Hematopoietic multipotent progenitor cell treated with erythropoietin and hydrocortisone succinate and interleukin-3 and kit ligand, for 17 days (in vitro differentiated cells): ENCODE measurements at places on chromosomes 3 and 15.

DNA sequence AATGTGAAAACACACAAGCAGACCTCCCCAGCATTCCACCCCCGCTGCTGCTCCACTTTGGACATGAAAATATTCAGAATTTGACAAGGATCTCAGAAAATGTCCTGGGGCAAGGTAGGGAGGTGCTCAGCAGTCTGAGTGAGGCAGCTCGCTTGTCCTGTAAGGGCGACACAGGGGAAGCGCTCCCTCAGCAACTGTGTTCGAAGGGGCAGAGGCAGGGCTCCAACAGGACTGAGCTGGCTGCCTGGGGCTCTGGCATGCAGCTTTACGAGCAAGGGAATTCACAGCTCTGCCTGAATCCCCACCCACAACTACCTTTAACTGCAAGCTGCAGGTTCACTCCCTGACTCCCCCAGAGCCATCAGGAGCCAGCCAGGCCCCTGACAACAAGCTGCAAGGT lies 287.0 kb upstream of the LYSMD4 start:
- DNase-seq, result no peak

GRCh38 chr3:62962714-62963113 lies 87.5 kb upstream of the CADPS start:
- no peak for DNase-seq

DNA sequence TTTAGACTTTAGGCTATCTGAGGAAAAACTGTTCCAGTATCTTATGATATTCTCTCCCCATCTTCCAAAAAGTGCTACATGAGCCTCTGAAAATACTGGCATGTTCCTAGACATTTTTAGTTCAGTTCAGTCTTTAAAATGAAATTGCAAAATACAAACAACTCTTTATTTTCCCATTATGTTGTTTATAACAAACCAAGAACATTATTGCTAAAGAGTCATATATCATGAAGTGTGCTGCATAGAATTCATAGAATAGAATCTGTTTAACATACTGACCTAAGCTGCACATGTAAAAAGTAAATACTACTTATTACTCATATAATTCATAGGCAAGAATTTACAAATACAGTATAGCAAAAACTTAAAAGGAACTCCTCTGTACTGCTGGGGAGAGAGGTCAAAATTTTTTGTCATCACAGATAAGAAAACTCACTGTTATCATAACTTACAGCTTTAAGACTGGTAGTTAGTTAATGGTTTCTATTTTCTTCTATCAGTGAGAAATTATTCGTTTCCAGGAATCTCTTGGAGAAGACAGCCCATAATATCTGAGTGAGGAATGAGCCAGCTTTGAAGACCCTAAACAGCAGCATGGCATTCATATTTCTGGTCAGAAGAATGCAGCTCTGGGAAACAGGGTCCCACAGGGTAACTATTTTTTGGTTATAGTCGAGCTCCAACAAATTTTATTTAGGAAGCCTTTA lies 32.2 kb downstream of the FILIP1L start:
- no peak for DNase-seq

DNA sequence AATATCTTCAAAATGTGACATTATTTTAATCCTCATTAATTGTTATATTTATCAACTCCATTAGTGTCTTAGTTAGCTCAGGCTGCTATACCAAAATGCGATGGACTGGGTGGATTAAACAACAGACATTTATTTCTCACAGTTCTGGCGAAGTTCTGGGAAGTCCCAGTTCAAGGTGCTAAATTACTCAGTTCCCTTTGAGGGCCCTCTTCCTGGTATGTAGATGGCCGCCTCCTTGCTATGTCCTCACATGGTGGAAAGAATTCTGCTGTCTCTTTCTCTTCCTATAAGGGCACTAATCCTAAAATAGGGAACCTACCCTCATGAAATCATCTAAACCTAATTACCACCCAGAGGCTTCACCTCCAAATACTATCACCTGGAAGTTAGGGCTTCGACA lies 38.8 kb upstream of the DUT start:
- DNase-seq, result no peak

GRCh38 chr3:86801066-86801465 lies 189.9 kb downstream of the VGLL3 start:
- no peak for DNase-seq
